Right atrium auricular region (tissue), 2 donors: ENCODE measurements at places on chromosomes 4 and X.

DNA sequence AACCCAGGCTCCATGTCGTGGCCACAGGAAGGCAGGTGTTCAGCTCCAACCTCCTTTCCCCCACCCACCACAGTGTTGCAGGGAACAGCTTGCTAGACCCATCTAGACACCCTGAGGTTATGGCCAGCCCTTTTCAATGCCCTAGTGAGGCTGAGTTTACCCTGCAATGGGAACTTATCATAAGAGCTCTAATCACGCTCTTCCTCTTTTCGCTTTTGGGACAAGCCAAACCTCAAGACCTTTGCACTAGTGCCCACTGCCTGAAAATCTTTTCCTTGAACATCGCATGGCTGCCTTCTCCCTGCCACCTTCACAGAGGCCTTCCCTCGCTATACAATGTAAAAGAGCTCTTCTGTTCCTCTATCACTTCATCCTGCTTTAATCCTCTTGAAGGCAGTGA is 2.4 kb upstream of the FGFBP2 start:
- DNase-seq, result no peak
- no peak overlapping the region for H3K27ac ChIP-seq
- no peaks in the 10 kb centered on the region for H3K4me1 ChIP-seq
- no peak overlapping the region for H3K4me3 ChIP-seq
- H3K27me3 ChIP-seq, result no peaks in the 10 kb centered on the region

DNA sequence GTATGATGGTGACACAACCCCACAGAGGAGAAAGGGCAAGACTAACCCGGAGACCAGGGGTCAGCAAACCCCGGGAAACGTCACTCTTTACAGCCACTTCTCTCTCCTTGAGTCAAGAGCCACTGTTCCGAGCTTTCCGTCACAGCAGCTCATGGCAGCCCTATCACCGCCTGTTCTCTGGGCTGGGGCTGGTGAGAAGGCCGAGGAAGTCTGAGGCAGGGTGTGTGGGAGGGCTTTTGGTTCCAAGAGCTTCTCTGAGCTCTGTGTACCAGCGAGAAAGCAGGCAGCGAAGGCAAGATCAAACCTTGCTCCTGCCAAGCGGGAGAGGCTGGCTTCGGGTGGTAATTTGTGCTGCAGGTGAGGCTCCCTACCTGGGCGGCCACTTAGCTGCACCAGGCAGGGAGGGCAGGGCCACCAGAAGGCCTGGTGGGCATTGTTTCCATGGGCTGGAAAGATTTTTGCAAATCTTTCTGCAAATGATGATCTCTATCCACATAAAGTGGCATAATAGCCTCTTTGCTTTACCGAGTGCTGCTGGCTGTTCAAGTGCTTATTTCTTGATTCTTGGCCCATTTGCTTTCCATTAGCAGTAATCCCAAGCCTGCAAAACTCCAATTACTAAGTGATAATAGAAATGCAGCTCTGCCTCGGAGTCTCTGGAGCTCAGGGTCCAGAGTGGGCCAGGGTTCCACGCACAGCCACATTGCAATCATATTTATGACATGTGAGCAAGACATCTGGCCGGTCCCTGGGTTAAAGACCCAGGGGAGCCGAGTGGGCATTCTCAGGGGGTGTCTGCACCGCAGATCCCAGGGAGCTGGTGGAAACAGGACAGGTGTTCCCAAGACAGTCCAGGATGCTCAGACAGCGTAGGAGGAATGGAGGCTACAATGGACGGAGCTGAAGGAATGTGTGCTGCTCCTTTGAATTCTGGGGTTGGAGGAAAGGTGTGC is 41.5 kb downstream of the DCTD start:
- H3K36me3 ChIP-seq, result no peaks in the 10 kb centered on the region
- H3K27ac ChIP-seq, result no peak overlapping the region
- no peaks in the 10 kb centered on the region for H3K27me3 ChIP-seq
- H3K4me3 ChIP-seq, result no peak overlapping the region
- peaks cover 9% of the 10 kb centered on the region for H3K4me1 ChIP-seq

- no peaks in the 10 kb centered on the region for H3K27me3 ChIP-seq
- H3K4me1 ChIP-seq, result peaks cover 8% of the 10 kb centered on the region
- no peaks in the 10 kb centered on the region for H3K36me3 ChIP-seq
Observed at GRCh38 chrX:70454441-70455365, 10.1 kb downstream of the DLG3 start.

DNA sequence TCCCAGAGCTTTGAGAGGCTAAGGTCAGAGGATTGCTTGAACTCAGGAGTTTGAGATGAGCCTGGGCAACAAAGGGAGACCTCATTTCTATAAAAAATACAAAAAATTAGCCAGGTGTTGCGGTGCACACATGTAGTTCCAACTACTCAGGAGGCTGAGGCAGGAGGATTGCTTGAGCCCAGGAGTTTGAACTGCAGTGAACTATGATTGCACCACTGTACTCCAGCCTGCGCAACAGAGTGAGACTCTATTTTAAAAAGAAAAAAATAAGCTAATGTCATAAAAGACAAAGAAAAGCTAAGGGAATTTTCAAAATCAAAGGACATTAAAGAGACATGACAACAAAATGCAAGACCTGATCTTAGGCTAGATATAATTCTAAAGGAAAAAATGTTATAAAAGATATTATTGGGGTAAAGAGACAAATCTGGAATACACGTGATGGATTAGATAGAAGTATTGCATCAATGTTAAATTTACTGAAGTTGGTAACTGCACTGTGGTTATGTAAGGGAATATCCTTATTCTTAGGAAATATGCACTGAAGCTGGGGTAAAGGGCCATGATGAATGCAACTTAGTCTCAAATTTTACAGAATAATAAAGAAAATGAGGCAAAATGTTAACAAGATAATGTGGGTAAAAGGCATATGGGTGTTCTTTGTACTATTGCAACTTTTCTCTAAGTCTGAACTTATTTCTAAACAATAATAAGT is 75.2 kb downstream of the SPRY1 start:
- H3K36me3 ChIP-seq, result no peaks in the 10 kb centered on the region
- no peaks in the 10 kb centered on the region for H3K4me1 ChIP-seq
- DNase-seq, result no peak
- H3K4me3 ChIP-seq, result no peak overlapping the region
- no peak overlapping the region for H3K27ac ChIP-seq
- H3K27me3 ChIP-seq, result no peaks in the 10 kb centered on the region

DNA sequence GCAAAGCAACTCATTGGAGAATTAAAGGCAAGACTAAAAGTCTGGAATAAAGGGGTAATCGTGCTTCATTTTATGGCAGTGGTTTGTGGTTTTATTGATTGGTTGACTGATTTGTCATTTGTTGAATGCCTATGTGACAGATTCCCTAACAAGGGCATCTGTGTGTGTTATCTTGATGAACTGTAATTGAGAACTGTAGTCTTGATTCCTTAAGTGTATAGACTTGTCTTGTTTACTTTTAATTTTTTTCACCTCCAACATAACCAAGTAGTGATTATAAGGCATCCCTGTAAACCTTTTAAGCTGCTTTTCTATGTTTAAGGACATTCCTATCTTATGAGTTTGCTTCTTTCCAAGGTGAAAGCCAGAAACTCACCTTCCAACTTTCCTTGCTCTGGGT is 216.0 kb upstream of the TAPT1 start:
- H3K27me3 ChIP-seq, result no peaks in the 10 kb centered on the region
- no peaks in the 10 kb centered on the region for H3K4me1 ChIP-seq
- no peaks in the 10 kb centered on the region for H3K36me3 ChIP-seq
- H3K27ac ChIP-seq, result no peak overlapping the region
- no peak overlapping the region for H3K4me3 ChIP-seq
- no peak for DNase-seq

DNA sequence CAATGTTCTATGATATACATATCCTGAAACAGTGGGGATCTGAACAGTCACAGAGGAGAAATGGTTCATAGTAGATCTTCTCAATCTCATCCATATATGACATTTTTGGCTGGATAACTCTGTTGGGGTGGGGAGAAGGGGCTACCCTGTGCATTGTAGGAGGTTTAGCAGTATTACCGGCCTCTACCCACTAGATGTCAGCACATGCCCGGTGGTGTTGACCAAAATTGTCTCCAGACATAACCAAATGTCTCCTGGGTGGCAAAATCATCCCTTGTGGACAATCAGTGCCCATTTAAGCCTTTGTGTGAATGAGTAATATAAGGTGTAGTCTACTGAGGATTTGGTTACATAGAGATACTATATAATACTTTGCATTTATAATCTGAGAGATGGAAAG is 89.9 kb downstream of the PLS3 start:
- no peak for DNase-seq
- no peak overlapping the region for H3K4me3 ChIP-seq

DNA sequence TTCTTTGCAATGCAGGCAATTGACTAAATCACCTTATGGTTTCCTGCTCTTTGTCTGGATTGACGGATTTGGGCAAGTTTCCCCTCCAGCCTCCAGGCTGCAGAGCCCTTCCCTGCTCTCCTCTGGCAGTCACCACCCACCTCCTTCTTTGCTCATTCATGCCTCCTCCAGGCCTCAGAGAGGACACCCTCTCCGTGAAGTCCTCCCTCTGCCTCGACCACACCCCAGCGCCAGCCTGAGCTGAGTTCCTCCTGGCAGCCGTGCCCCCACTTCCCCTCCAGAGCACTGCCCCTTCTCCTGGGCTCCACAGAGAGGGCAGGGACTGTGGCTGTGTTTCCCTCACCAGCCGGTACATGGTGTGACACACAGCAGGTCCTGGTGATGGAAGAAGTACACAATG is 53.7 kb downstream of the DCTD start:
- H3K27ac ChIP-seq, result no peak overlapping the region
- H3K4me3 ChIP-seq, result no peak overlapping the region
- no peaks in the 10 kb centered on the region for H3K4me1 ChIP-seq
- no peaks in the 10 kb centered on the region for H3K27me3 ChIP-seq

GRCh38 chr4:62449538-62449937 is 1249.4 kb downstream of the ADGRL3 start:
- H3K4me1 ChIP-seq, result no peaks in the 10 kb centered on the region
- H3K27me3 ChIP-seq, result no peaks in the 10 kb centered on the region
- no peak for DNase-seq
- H3K4me3 ChIP-seq, result no peak overlapping the region
- H3K36me3 ChIP-seq, result no peaks in the 10 kb centered on the region

- no peak for DNase-seq
- no peaks in the 10 kb centered on the region for H3K36me3 ChIP-seq
- H3K27ac ChIP-seq, result no peak overlapping the region
- H3K4me1 ChIP-seq, result no peaks in the 10 kb centered on the region
- no peak overlapping the region for H3K4me3 ChIP-seq
Observed at GRCh38 chr4:70754990-70755688, 33.4 kb downstream of the RUFY3 start.

GRCh38 chr4:174654634-174655033 is 132.3 kb upstream of the HPGD start:
- no peaks in the 10 kb centered on the region for H3K4me1 ChIP-seq
- no peak for DNase-seq
- no peaks in the 10 kb centered on the region for H3K27me3 ChIP-seq
- H3K4me3 ChIP-seq, result no peak overlapping the region

GRCh38 chrX:45540181-45540580 is 339.5 kb upstream of the DIPK2B start:
- H3K4me1 ChIP-seq, result no peaks in the 10 kb centered on the region
- H3K4me3 ChIP-seq, result no peak overlapping the region
- no peak overlapping the region for H3K27ac ChIP-seq
- no peak for DNase-seq

DNA sequence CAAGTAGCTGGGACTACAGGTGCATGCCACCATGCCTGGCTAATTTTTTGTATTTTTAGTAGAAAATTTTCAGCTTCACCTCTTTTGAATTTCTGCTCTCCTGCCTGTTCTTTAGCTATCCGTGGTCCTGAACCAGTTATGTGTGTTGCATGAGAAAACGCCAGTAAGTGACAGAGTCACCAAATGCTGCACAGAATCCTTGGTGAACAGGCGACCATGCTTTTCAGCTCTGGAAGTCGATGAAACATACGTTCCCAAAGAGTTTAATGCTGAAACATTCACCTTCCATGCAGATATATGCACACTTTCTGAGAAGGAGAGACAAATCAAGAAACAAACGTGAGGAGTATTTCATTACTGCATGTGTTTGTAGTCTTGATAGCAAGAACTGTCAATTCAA is 13.9 kb downstream of the ALB start:
- H3K27me3 ChIP-seq, result no peaks in the 10 kb centered on the region
- no peaks in the 10 kb centered on the region for H3K4me1 ChIP-seq
- no peak overlapping the region for H3K27ac ChIP-seq
- no peak for DNase-seq

GRCh38 chrX:130857207-130857606 is 45.8 kb downstream of the ENOX2 start:
- H3K4me3 ChIP-seq, result no peak overlapping the region
- no peak for DNase-seq
- no peak overlapping the region for H3K27ac ChIP-seq
- H3K27me3 ChIP-seq, result no peaks in the 10 kb centered on the region
- H3K36me3 ChIP-seq, result no peaks in the 10 kb centered on the region
- H3K4me1 ChIP-seq, result no peaks in the 10 kb centered on the region

DNA sequence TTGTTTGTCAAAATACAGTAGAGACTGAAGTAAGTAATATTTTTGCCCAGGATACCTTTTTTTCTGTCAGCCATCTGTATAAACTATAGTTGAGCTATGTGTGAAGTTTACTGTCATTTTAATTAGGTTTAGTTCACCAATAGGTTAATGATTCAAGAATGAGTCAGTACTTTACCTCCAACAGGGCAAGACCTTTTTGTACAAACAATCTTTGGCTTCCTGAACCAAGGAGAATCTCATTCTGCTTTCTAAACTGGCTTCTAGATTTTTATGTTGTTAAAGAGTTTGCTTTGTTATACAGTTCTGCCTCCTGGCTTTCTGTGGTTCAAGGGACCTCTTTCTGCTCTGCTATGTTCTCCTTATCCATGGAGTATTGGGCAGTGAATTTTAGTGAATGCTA is 412.0 kb upstream of the NR3C2 start:
- no peak overlapping the region for H3K27ac ChIP-seq
- no peak for DNase-seq
- no peaks in the 10 kb centered on the region for H3K27me3 ChIP-seq
- no peak overlapping the region for H3K4me3 ChIP-seq
- no peaks in the 10 kb centered on the region for H3K4me1 ChIP-seq

- H3K4me1 ChIP-seq, result peaks cover 5% of the 10 kb centered on the region
- peaks cover 13% of the 10 kb centered on the region for H3K36me3 ChIP-seq
- DNase-seq, result no peak
- H3K27ac ChIP-seq, result no peak overlapping the region
Observed at GRCh38 chr4:147891476-147892115, 159.7 kb downstream of the ARHGAP10 start.

DNA sequence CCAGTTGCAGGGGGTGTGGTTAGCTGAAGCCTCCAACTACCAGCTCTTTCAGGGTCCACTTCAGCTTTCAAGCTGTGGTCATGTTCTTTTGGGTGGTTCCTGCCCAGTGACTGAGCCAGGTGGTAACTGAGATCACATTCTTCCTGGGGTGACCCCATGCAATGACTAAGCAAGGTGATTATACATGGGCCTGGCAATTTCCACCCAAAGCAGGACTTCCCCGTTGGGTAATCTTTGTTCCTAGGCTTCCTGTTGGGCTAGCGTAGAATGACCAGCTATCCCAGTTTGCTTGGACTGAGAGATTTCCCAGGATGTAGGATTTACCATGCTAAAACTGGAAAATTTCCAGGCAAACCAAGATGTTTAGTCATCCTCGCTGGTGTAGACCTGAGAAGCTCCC is 18.4 kb upstream of the MAGEB17 start:
- DNase-seq, result no peak
- no peaks in the 10 kb centered on the region for H3K27me3 ChIP-seq
- no peak overlapping the region for H3K27ac ChIP-seq
- H3K36me3 ChIP-seq, result no peaks in the 10 kb centered on the region
- H3K4me3 ChIP-seq, result no peak overlapping the region
